Activated CD8-positive, alpha-beta T cell treated with anti-CD3 and anti-CD28 coated beads, Interleukin-2, amount 10 ng/mL, durations not matched to agents 7 days and 5 days (primary cell): ENCODE measurements at places on chromosomes 6 and 20.

- DNase-seq = peak; percentile 67
These were observed 6.7 kb downstream of the MTCH1 start for GRCh38 chr6:36979347-36979742.

- DNase-seq = no peak
These were observed 456.2 kb upstream of the SULF2 start for GRCh38 chr20:48241482-48241881.

DNA sequence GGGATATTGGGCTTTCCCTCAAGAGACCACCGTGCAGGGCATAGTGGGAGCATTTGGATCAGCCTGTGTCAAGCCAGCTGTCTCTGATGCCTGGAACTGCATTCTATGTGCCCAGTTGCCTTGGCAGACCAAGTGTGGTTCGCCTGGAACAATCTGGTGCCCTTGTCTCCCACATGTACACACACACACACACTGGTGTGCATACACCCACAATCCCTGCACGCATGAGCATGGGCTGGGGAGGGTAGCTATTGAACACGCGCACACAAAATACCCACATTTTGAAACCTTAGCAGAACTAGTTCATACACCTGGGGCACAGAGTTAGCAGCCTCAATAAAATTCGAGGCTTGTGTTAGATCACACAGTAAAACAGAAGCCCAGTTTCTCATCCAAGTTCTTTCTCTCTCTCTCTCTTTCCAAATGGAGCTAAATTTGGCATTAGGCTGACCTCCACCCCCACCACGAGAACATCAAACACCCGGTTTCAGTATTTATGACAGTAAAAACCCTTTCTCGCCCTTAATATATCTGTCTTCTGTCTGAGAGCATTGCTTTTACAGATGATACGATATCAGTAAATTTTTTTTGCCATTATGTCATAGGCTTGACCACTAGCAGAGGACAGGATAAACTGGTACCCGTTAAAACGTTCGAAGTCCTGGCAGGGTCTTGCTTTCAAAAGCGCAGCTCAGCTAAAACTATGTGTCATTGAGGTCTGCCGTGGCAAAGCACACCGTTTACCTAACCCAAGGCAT, 18.2 kb upstream of the NFATC2 start:
- no peak for DNase-seq

GRCh38 chr6:87784051-87784450, 82.0 kb upstream of the AKIRIN2 start:
- DNase-seq = no peak

GRCh38 chr6:44739181-44739580, 351.7 kb downstream of the CDC5L start:
- no peak for DNase-seq
